ENCODE measurements at places on chromosomes 2 and 18. TPM values are rescaled to one million over a fixed set of nuclear protein-coding genes. Genes with fewer than 3 reads are reported as not detected.

Gene LONRF2
- 0.02 TPM for total RNA-seq

Gene THUMPD2
- 10.6 TPM for total RNA-seq

Gene RAB31
- total RNA-seq, result 0.71 TPM

DNA sequence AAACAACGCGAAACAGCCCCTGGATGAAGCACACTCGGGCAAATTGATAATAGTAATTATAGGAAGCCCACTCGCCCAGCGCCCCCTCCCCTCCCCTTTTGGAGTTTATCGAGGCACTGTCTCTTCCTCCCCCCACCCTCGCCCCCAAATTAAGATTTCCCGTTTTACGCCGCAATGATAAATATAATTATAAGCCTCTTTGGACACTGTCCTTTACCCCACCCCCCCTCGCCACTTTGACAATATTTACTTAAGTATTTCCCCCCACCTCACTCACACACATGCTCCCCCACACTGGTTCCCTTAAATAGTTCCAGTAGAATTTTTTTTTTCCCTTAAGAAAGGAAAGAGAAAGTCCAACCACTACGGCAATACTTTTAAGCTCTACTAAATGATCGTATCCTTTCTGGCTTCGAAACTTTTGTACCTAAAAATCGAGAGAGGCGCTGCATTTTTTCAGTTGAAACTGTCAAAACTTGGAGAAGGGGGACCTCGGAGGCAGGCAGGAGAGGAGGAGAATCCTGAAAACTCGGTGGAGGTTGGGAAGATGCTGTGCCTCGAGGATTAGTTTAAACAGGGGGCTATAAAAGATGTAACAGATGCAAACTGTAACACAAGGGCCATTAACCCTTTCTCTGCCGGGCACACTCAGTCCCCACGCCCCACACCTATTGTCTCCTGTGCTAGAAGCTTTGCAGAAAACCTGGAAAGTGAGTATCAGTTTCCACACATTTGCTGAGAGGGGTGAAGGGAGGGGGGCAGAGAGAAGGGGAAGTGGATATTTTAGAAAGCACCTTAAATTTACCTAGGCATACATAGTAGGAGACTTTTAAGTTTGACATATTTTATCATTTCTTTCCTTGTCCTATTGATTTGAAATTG is 1.8 kb downstream of the ZEB2 start:
- H3K27me3 ChIP-seq, result peaks cover 46% of the 10 kb centered on the region
- peaks cover 5% of the 10 kb centered on the region for H3K36me3 ChIP-seq
- no peak for DNase-seq
- H3K4me1 ChIP-seq, result peaks cover 23% of the 10 kb centered on the region

DNA sequence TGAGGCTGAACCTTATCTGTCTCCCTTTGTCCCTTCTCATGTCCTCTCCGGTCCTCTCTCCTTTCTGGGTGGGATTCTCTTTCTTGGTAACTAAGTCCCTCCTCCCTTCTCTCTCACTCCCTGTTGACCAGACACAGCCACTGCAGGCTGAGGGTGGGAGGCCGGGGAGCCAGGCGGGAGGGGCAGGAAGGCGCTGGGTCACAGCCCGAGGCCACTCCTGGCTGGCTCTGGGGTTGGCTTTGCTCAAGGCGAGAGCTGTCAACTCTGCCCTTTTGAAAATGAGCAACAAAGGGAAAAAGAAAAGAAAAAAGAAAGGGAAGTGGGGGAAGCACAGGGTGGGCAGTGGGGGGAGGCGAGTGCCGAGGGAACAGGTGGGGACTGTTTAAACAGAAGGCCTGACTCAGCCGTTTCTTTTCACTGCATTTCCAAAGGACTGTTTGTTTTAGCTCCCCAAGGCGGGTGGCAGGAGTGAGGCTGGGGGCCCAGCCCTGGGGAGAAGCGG is 70.5 kb upstream of the IGFBP5 start:
- no peak overlapping the region for H3K4me3 ChIP-seq
- no peak for DNase-seq
- no peaks in the 10 kb centered on the region for H3K4me1 ChIP-seq
- no peaks in the 10 kb centered on the region for H3K36me3 ChIP-seq
- no peak overlapping the region for H3K27ac ChIP-seq
- peaks cover 14% of the 10 kb centered on the region for H3K27me3 ChIP-seq

GRCh38 chr2:157283468-157283867 is 26.0 kb downstream of the GALNT5 start:
- peaks cover 2% of the 10 kb centered on the region for H3K36me3 ChIP-seq
- no peak overlapping the region for H3K4me3 ChIP-seq
- H3K4me1 ChIP-seq, result no peaks in the 10 kb centered on the region
- H3K27ac ChIP-seq, result no peak overlapping the region
- DNase-seq, result no peak

Gene MEIS1
- total RNA-seq, result not detected

DNA sequence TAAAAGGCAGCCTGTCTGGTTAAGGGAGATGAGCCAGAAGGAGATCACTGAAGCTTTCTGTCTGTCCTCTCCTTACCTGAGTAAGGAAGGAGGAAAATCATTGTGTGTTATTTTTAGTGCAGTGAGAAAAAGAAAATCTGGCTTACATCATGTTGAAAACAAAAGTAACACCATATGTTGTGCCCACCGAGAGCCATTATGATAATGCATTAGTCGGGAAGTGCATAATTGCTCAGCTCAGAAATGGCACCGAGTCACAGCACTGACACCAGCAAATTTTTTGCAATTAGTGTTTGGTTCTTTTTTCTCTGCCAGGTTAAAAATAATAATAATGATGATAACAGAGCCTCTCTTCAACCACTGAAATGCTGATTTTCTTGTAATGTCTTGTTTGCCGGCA is 46.6 kb downstream of the HNMT start:
- no peak overlapping the region for H3K27ac ChIP-seq
- no peak overlapping the region for H3K4me3 ChIP-seq
- H3K36me3 ChIP-seq, result no peaks in the 10 kb centered on the region
- H3K27me3 ChIP-seq, result no peaks in the 10 kb centered on the region
- no peaks in the 10 kb centered on the region for H3K4me1 ChIP-seq

Gene TRIM43
- not detected for total RNA-seq

- peaks cover under 1% of the 10 kb centered on the region for H3K4me1 ChIP-seq
- H3K36me3 ChIP-seq, result no peaks in the 10 kb centered on the region
- no peak overlapping the region for H3K4me3 ChIP-seq
- no peak for DNase-seq
- no peak overlapping the region for H3K27ac ChIP-seq
- peaks cover 50% of the 10 kb centered on the region for H3K27me3 ChIP-seq
These were observed 51.0 kb upstream of the ZNF532 start for GRCh38 chr18:58813561-58814225.

Gene CD28
- 279 TPM for total RNA-seq

Gene UGT1A8
- not detected for total RNA-seq

DNA sequence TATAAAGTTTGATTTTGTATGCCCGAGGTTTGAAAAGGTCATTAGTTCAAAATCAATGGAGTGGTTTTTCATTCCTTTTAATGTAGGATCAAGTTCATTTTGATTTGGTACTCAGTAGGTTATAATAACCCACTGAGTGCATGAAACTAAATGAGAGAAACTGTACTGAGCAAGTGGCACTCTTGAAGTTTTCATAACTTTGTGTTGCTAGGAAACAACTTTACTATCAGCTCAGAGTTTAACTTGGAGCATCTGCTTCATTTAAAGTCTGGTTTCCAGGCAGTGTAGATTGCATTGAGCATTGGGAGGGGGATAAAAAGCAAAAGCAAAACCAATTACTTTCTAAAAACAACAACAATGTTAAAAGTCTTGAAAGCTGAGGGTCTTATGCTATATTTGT is 1361.6 kb upstream of the CHAC2 start:
- H3K4me1 ChIP-seq, result no peaks in the 10 kb centered on the region
- no peak overlapping the region for H3K4me3 ChIP-seq
- H3K27me3 ChIP-seq, result no peaks in the 10 kb centered on the region
- no peak overlapping the region for H3K27ac ChIP-seq
- DNase-seq, result no peak

Gene RBKS
- total RNA-seq, result 9.2 TPM

DNA sequence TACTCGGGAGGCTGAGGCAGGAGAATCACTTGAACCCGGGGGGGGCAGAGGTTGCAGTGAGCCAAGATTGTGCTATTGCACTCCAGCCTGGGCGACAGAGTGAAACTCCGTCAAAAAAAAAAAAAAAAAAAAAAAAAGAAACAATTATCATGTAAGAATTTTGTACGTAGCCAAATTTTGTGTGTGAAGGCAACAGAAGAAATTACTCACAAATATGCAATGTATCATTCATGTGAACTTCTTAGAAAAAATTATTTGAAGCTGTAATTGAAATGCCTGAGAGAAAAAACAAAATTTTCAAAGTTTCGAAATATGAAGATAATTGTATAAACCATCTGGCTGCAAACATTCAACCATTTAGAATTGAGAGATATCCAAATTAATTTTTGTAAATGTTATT is 204.8 kb upstream of the PARD3B start:
- H3K4me1 ChIP-seq, result no peaks in the 10 kb centered on the region
- peaks cover 26% of the 10 kb centered on the region for H3K27me3 ChIP-seq
- H3K27ac ChIP-seq, result no peak overlapping the region
- no peak for DNase-seq
- no peaks in the 10 kb centered on the region for H3K36me3 ChIP-seq

DNA sequence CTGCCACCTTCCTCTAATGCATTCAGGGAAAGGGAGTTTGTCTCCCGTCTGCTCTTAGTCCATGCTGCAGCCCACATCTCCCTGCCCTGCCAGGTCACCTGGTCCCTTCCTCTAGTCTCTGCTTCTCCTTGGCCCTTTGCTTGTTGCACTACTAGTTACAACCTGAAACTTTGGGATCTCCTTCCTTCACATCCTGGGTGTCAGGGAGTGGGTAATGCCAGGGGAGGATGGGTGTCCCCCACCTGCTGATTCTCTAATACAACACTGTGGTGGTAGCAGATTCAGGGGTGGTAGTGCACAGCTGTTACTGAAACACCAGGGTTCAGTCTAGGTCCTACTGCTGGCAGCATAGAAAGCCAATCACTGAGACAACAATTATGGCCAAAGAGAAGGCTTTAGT is 31.2 kb upstream of the COX7A2L start:
- DNase-seq, result no peak
- no peaks in the 10 kb centered on the region for H3K36me3 ChIP-seq
- H3K27me3 ChIP-seq, result no peaks in the 10 kb centered on the region
- no peak overlapping the region for H3K4me3 ChIP-seq

Gene FBXO41
- total RNA-seq, result 15.6 TPM

DNA sequence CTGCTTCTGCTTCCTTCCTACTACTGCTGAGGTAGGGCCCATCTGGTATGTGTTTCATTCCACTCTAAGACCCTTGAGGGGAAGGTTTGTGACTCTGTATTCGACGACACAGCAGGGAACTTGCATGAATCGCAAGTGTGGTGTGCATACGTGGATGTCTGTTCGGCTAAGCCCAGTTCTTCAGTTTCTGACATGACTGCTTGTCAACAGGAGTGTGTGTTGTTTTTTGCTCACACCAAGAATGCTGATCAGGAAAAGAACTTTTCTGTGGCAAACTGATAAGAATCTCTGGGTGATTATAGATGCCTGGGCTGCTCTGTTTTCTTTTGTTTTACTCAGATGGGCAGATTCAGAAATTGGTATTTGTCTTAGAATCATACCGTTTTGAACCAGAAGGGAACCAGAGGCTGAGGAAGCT is 22.0 kb downstream of the TNFRSF11A start:
- H3K36me3 ChIP-seq, result no peaks in the 10 kb centered on the region
- peaks cover 10% of the 10 kb centered on the region for H3K27me3 ChIP-seq
- H3K4me3 ChIP-seq, result no peak overlapping the region
- H3K27ac ChIP-seq, result no peak overlapping the region

DNA sequence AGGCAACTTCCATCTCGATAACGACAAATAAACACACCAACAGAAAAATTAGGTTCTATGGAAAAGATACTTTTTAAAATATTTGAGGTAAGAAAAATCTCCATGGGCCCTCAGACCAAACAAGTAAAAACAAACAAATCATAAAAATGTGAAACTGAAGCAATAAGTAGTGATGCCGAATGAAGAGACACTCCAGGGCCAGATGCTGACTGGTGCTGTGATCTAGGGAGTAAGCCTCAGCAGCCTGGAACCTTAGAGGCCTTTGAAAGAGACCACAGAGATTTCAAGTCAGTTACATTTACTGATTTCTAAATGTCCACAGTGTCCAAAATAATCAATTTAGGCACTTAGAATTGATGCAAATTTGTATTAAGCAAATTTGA is 1144.7 kb downstream of the CNTNAP5 start:
- H3K4me3 ChIP-seq, result no peak overlapping the region
- DNase-seq, result no peak
- no peaks in the 10 kb centered on the region for H3K27me3 ChIP-seq
- no peak overlapping the region for H3K27ac ChIP-seq

- no peaks in the 10 kb centered on the region for H3K36me3 ChIP-seq
- no peak overlapping the region for H3K27ac ChIP-seq
- no peaks in the 10 kb centered on the region for H3K4me1 ChIP-seq
- no peak overlapping the region for H3K4me3 ChIP-seq
These were observed 1588.9 kb upstream of the TMEFF2 start for GRCh38 chr2:193783681-193784080.

DNA sequence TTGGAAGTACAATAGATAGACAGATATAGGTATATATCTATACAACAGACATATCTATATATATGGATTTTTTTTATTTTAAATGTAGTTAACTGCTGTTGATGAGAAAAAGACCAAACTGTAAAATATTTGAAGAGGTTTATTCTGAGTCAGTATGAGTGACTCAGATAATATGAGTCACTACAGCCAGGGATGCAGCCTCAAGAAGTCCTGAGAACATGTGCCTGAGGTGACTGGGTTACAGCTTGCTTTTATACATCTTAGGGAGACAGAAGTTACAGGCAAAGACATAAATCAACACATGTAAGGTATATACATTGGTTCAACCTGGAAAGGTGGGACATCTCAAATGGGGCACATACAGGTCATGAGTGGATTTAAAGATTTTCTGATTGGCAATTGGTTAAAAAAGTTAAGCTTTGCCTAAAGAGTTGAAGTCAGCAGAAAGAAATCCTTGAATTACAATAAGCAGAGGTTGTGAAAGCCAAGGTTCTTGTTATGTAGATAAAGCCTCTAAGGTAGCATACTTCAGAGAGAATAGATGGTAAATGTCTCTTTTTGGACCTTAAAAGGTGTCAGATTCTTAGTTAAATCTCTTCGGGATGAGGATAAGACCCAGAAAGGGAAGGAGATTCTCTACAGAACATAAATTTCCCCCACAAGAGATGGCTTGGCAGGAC is 149.9 kb downstream of the RBM43 start:
- no peaks in the 10 kb centered on the region for H3K4me1 ChIP-seq
- H3K27me3 ChIP-seq, result peaks cover 8% of the 10 kb centered on the region
- no peaks in the 10 kb centered on the region for H3K36me3 ChIP-seq
- no peak for DNase-seq
- H3K4me3 ChIP-seq, result no peak overlapping the region
- no peak overlapping the region for H3K27ac ChIP-seq

DNA sequence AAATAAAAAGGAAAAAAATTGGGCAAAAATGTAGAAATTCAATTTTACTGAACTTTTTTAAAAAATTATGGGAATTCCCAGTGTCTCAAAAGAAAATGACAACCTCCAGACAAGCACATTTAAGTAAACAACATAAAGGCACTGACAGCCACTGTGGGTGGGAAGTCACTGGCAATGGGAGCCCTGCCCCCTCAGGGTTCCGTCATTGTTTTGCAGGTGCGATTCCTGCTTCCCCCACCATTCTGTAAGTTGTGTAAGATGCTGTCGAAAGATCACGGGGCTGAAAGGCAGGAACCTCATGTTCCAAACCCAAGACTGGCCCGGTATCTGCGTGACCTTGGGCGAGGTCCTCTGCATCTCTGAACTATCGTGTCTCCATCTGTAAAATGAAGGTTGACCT is 15.8 kb upstream of the ASPRV1 start:
- no peaks in the 10 kb centered on the region for H3K36me3 ChIP-seq
- DNase-seq, result no peak
- H3K4me1 ChIP-seq, result peaks cover 11% of the 10 kb centered on the region
- H3K27me3 ChIP-seq, result no peaks in the 10 kb centered on the region
- H3K4me3 ChIP-seq, result no peak overlapping the region

GRCh38 chr2:235599596-235600338 is 105.9 kb downstream of the AGAP1 start:
- no peak for DNase-seq
- peaks cover 9% of the 10 kb centered on the region for H3K27me3 ChIP-seq
- no peaks in the 10 kb centered on the region for H3K4me1 ChIP-seq
- no peak overlapping the region for H3K4me3 ChIP-seq

Gene RMDN2
- total RNA-seq, result 2.1 TPM

Measured in activated CD4-positive, alpha-beta memory T cell treated with anti-CD3 and anti-CD28 coated beads for 36 hours (primary cell).